ENCODE measurements at places on chromosomes 7 and 10.

DNA sequence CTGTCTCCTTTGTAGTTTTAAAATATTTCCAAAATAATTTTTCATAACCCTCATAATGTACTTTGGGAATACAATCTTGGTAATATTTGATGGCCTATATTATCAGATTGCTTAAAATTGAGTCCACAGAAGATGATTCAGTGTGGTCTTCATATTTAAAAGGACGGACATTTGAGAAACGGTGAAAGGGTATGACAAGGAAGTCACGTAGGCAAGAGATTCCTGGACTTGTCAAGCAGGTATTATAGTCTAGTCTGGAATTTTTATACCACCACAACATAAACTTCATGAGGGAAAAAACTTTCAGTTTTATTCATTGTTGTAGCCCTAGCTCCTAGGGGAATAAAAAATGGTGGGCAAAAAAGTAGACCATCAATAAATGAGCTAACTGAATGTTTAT is 82.3 kb downstream of the KMT2E start:
- DNase-seq: no peak

GRCh38 chr7:21580073-21580521 is 37.3 kb downstream of the DNAH11 start:
- peak; percentile 50 for DNase-seq

- peak; percentile 62 for DNase-seq
Observed at GRCh38 chr7:28207486-28208158, 27.0 kb upstream of the JAZF1 start.

DNA sequence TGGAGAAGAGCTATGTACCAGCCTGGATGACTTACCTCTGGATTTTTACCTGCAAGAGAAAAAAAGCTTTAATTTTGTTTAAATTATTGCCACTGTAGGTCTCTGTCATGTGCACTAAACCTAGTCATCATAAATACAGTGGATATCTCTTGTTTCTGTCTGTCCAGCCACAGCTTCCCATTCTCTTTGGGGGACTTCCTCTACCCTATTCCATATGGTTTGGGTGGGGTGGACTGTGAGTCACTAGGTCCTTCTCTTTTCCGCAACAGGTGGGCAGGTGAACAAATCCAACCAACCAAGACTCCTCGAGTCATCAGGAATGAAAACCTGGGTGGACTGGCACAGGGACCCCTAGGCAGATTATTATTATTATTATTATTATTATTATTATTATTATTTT is 87.3 kb upstream of the CYTH3 start:
- DNase-seq: no peak

DNA sequence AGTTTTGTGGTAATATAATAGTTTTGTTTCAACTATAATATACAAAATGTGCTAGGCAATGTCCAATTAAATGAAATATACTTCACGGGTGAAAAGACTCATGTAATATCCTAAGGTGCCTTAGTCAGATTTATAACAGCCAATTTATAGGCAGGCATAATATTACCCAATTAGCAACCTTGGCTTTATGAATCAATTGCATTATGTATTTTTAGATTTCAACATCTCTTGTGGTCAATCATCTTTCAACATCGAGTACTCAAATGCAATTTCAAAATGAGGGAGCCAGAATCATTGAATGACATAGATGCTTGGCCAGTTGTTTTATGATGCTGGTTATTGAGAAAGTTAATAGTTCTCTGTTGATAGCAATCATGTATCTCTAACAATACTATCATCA is 110.3 kb upstream of the SP8 start:
- DNase-seq: no peak

- DNase-seq: peak; percentile 31
Observed at GRCh38 chr10:103679096-103679790, 176.1 kb downstream of the SH3PXD2A start.

DNA sequence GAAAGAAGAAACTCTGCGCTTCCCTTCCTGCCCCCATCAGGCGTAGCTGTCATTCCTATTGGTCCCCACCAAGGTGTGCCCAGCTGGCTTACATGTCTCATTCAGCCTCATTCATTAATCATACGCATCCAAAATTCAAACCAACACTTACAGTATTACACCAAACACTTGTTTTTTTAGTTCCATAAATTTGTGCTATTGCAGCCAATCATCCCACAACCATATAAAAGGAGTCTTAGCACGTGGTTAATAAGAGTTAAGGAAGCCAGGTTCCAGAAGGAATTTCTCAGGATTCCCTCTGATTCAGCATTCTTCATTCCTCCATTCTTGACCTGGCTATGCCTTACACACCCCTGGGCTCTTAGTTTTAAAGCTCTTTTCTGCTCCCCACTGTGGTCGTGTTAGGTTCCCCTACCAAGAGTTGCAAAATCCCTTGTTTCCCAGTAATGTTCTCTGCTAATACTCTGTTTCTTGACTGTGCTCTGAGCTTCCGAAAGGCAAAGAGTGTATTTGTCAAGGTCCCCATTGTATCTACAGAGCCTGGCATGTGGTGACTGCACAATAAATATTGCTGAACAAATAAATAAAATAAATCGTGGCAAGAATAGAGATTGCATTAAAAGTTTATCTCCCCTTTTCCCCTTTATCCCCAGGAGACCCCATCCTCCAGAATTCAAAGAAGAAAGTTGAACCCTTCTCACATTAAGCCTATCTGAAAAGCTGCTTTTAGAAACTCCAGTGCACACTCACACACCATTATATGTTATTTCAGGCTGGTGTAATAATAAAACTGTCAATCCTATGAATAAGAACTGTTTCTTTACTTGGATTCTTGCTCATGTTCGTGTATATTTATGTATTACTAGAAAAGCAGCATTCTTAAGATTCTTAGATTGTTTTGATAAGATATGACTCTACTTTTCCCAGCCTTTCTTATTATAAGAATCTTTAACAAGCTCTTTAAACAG is 514.4 kb downstream of the INHBA start:
- DNase-seq: peak; percentile 65

DNA sequence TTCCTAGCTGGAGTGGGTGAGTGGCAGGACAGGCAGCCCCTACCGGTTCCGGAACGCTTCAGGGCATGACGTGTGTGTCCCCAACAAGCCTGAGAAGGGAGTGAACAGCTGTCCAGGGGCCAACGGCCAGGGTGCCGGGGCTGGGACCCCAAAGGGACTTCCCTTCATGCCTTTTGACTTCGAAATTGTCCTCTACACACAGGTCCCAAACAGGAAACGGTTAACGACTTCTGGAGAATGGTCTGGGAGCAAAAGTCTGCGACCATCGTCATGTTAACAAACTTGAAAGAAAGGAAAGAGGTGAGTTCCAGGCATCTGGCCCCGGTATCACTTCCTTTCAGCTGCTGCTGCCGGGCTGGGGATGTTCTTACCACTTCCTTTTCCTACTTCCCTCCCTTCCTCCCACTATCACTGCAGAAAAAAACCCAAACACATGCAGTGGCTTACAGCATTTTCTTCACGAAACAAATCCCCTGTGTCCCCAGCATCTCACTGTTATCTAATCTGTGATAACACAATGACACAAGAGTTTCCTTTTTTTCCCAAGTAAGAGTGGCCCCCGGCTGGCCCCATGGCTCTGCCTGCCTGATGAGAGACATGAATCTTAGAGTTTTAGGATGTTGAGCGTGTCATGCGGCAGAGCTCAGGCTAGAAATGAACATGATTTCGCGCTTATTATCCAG is 63.2 kb downstream of the MKI67 start:
- no peak for DNase-seq

DNA sequence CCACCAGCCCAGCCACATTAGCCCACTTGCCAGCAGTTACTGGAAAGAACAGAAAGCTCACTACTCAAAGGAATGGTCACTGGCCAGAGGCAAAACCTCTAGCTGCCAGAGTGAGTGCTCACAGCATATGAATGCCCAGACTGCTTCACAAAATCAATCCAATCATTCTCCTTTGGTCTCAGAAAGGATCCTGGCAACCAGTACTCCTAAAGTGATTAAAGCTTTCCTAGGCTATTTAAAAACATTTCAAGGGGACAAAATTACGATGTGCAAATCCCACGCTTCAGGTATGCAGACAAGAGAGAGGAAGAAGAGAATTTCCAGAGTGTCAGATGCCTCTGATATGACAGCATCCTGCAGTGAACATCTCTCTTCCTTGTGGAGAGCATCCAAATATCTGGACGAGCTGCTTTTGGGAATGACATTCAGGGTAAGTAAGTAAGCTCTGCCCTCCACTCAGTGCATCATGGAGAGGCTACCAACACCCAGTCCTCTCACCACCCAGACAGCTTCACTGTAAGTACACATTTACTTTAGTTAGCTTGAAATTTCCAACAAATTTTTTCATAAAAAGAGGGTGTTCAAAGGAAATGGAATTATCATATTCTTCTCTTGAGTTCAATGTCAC is 25.1 kb downstream of the ICA1 start:
- peak; percentile 14 for DNase-seq

DNA sequence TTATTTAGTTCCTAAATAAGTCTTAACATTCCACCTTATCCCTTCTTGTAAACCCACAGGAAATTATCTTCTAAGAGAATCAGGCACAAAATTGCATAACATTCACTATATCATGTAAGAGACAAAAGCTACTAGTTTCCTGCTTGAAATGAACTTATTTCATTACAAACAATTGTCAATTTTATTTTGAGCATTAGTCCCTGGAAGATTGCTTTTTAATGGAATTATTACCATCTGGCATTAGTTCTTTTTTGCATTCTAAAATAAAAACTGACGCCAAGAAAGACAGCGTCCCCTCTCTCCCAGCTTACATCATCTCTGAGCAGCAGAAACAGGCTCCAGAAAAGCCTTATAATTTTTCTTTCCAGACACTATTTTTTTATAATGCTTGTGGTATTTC is 121.8 kb downstream of the NOC3L start:
- no peak for DNase-seq

DNA sequence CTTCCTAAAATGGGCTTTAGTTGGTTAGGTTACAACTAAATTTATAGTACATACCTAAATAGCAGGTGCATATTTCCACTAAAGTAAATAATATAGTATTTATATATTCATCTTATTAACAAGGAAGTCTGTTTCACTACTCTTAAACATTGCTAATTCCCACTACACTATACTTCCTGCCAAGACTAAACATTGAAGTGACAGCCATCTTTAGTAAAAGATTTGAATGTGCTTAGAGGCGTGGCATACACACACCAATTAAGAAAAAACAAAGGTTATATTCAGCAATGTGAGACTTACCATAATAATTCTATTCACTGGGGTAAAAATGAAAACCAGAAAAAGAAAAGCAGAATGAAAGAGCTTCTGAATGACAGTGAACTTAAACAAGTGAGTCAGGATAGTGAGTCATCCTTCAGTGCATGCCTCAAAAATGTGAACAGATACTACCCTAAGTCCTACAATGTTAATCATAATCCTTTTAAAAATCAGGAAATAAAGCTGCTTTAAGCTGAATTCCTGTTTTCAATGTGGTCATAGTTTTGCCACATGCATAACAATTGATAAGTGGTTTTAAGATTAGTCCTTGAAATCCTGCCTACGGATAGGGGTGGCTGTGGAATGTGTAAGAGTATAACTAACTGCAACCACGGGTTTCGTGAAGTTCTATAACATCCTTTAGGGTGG is 59.4 kb downstream of the USP6NL start:
- peak; percentile 95 for DNase-seq

Measured in kidney tubule cell (primary cell).